T-helper 17 cell (primary cell): ENCODE measurements at places on chromosomes 11 and 22. TPM values are rescaled to one million over a fixed set of nuclear protein-coding genes. Genes with fewer than 3 reads are reported as not detected.

DNA sequence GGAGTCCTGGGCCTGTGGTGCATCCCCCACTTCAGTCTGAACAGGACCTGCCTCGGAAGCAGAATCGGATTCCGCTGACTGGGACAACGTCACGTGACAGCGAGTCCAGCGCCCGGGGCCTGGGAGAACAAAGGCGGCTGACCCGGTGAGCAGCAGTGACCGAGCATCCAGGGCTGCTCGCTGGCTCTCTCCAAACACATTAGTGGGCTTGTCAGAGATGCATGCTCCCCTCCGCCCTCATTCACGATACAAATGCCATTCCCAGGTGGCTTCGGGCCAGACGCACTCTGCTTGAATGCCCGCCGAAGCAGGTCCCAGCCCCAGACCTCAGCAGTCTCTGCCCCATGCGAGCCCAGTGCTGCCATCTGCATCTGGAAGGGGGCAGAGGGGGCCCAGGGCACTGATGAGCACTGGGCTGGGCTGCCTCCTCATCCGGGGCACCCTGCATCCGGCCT is 91.0 kb downstream of the WNT7B start:
- DNase-seq = no peak

GRCh38 chr22:25935266-25936058 is 193.5 kb downstream of the MYO18B start:
- DNase-seq = no peak

Gene ZNF280B
- 1.9 TPM for total RNA-seq

DNA sequence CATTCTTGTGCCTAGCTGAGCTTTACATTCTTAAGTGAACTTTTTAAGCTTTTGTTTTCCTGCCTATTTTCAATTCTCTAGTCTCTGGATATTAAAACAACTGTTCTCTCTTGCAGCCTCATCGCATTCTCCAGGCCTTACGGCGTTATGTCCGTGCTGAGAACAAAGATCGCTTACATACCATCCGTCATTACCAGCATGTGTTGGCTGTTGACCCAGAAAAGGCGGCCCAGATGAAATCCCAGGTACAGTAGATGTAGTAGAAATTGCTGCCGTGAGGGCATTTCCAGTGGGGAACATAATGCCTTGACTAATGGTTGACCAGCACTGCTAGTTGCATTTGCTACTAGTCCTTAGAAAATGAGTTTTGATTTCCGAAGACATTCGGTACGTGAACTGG is 29.7 kb upstream of the ST14 start:
- DNase-seq = no peak

Gene MRGPRD
- not detected for total RNA-seq

GRCh38 chr22:30909306-30909705 is 59.3 kb downstream of the MORC2 start:
- DNase-seq = no peak

DNA sequence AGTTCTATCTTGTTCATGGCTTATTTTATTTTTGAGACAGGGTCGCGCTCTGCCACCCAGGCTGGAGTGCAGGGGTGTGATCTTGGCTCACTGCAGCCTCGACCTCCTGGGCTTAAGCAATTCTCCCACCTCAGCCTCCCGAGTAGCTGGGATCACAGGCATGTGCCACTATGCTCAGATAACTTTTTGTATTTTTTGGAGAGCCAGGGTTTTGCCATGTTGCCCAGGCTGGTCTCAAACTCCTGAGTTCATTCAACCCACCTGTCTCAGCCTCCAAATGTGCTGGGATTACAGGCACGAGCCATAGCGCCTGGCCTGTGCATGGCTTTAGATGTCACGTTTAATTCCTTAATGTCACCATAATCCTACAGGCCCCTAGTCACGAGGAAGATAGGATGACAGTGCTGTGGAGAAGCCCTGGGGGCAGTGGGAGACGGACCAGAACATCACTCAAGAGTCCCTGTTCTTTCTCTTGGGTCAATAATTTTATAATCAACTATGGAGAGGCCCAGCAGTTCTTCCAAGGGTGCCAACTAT is 99.5 kb downstream of the RDX start:
- no peak for DNase-seq

Gene SCGB1D2
- total RNA-seq = not detected

DNA sequence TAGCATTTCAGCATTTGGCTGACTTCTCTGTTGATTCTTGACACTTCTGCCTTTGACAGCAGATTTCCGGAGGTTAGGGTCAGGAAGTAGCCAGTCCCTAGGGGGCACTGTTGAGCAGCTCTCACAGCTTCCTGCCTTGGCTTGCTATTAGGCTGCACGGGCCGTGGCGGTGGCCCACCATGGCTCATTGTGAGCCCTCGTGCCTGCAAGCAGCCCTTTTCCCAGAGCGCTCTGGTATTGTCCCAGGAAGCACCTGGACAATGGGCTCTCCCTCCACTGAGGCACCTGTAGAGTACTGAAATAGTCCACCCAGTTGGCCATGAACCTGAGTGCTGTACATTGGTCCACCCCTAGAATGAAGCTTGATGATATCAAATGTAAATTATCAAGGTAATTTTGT is 100.2 kb upstream of the GAL start:
- peak; percentile 29 for DNase-seq
